ENCODE measurements at places on chromosomes 16 and 17.

DNA sequence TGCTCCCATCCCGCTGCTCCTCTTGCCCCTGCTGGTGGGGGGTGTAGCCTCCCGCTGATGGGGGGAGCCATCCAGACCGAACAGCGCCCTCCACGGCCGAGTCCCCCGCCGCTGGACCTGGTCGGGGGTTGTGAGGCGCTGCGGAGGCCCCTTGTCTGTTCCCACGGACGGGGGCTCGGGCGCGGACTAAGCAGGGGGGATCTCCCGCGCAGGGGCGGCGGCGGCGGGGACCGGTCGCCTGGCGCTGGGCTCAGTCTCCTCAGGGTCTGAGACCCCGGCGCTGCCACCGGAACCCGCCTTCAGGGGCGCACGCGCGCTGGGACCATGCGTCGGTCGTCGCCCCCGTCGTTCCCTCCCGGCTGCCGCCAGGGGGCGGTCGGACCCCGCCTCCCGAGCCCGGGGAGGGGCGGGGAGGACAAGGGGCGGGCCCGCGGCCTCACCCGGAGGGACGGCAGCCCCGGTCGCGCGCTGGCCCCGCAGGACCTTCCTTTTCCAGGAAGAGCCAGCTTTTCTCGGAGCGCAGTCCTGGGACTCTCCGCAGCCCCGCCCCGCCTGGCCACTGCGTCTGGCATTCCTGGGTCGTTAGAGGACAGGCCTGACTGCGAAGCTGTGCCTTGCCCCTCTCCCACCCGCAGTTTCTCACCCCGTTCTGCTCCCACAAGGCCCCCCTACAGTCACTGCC is 6.3 kb upstream of the IL32 start:
- peak; percentile 76 for DNase-seq

DNA sequence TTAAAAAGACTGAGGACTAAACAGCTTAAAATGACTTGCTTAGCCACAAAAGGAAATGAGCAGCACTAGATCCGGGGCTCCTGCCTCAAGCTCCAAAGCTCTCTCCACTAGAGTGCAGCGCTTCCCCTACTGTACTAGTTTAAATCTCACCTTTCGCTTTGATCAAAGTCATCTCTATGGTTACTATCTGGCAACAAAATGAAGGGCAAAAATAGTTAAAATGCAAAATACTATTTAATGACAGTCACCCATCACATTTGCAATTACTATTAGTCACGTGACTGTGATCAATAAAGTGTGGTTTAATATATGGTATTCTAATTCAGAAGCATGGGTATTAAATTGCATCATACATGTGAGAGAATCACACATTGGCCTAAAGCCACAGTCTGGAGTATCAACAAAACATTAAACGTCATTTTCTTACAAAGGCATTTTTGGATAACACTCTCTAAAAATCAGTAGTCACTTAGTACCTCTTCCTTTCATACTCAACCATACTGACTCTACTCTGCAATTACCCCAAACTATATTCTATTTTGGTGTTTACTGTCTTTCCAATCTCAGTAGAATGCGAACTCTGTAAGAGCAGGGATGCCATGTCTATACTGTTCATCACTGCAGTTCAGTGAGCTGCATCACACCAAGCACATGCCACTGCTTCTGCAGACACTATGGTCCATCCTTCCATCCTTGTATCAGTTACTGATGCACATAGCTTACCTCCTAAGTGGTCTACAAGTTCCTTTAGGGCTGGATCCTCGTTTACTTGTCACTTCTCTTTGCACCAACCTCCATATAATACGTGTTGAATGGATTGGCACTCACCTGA is 6.2 kb downstream of the PSMD12 start:
- peak; percentile 52 for DNase-seq

- no peak for DNase-seq
Observed at GRCh38 chr17:5911919-5912318, 158.3 kb upstream of the WSCD1 start.

DNA sequence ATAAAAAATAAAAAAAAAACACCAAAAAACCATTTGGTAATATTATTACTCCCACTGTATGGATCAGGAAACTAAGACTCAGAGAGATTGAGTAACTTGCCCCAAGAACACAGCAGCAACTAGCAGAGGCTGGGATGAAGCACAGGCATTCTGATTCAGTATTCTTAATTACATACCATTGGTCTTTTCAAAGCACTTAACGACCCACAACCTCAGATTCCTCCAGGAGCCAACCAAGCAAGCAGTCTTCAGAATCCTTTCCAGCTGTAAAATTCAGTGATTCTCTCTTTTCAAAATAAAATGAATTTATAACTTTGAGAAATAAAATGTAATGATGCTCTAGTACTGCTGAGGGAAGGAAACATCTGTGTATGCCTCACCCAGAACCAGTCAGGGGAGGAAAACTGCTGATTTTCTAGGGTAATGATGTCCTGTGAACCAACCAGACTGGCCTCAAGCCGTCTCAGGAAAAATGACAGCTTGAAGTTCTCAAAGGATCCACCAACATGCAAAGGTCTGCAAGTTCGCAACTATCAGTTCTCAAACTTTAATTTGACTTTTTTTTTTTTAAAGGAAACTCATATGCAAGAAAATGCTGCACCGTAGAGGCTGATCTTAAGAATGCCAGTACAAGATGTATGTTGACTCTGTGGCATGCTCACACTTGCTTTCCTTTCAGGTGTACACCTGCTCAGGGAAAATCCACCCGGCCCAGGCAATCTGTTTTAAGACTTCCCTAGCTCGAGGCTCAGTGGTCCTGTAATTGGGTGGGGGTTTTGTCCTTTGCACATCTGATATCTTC is 9.0 kb downstream of the CUEDC1 start:
- DNase-seq, result no peak

- no peak for DNase-seq
Observed at GRCh38 chr17:45666641-45667040, 117.5 kb upstream of the CRHR1 start.

DNA sequence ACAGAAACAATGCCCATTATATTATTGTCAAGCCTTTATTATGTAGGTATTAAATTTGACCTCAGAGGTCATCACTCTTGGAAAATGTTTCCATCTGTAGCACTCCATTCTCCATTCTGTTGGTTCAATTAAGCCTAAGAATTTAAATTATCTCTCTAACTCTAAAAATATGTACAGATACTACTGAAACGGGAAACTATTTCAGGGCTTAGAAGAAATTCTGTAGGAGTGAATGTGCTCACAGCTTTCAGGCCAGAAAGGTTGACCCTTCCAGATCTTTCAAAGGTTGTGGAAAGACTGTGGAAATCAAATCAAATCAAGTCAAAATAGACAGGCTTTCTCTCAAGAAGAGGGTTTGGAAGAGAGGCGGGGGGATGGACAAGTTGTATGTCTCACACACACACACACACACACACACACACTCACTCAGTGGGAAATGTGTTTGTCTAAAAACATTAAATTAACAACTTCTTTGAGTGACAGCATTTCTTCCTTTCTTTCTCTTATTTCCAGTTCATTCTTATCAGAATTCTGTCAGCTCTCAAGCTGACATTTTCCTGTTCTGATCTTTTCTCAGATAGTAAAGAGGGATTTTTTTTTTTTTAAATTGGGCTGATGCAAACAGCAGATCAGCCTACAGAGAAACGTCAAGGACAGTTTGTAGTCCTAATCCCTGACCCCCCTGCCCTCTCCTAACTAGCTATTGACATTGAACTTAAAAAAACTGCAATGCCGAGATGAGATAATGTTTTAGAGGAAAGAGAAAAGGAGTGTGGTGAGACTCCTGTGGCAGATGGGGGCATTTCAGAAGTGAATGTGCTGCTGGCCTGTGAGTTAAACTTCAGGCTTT is 139.0 kb upstream of the ZFHX3 start:
- DNase-seq, result no peak

- DNase-seq, result no peak
Observed at GRCh38 chr17:3732210-3732621, 8.5 kb downstream of the HASPIN start.

- DNase-seq, result no peak
Observed at GRCh38 chr17:63120406-63120805, 154.4 kb downstream of the TANC2 start.

DNA sequence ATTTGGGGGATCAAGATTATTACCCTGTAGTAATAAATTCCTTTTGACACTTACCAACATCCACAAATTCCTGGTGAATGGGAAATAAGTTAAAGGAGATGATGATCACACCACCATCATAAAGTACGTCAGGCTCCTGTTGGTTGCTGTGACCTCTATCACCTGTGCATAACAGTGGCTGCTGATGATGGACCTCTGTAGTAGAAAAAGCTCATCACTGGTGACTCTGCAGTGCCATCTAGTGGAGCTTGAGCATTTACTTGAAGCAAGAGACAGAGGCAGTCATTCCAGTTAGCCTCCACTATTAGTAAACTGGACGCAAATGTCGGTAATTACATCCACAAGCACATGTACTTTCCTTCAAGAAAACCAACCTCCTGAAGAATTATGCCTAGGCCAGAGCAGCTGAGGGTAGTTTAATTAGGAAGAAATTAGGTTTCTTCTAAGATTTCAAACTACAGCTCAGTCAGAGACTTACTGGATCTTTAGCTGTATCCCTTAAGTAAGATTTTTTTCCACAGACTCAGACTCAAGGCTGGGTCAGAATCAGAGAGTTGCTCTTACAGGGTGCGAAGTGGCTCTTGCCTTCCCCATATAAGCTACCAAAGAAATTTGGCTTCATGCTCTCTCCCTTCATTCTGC is 39.3 kb downstream of the CYB561 start:
- peak; percentile 52 for DNase-seq

DNA sequence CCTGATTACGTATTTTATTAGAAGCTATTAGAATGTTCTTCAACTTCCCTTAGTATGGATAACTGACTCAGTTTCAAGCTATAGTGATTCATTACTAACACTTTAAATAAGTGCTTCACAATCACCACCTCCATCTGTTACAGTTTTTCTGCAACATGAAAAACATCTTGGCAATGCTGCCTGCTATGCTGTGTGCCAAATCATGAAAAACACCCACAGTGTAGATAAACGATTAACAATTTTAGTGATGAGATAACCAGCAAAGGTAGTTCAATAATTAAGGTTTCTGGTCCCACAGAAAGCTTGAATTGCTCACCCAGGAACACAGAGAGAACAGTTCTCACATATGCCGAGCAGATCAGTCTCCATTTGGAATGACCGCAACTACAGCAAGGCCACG is 51.4 kb upstream of the SLC25A19 start:
- no peak for DNase-seq

DNA sequence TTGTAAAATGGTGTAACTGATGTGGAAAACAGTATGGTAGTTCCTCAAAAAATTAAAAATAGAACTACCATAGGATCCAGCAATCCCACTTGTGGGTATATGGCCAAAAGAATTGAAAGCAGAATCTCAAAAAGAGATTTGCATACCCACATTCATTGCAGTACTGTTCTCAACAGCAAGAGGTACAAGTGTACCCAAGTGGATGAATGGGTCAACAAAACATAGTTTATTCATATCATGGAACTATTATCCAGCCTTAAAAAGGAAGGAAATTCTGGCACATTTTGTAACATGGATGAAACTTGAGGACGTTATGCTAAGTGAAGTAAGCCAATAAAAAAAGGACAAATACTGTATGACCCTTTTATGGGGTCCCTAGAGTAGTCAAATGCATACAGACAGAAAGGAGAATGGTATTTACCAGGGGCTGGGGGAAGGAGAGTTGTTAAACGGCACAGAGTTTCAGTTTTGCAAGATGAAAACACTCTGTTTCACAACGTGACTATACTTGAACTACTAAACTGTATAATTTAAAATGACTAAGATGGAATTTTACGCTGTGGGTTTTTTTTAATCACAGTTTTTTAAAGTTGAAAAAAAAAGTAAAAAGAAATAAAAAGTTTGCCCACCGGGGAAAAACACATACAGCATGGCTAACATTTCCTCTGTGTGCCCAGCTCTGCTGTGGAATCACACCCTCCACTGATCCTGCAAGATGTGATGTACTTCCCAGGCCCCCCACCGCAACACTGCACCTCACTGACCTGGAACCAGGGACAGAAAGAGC is 6.1 kb downstream of the TVP23A start:
- no peak for DNase-seq

Data from T follicular helper cell (primary cell).